Neural crest cell (in vitro differentiated cells): ENCODE measurements at places on chromosomes 7 and 10.

DNA sequence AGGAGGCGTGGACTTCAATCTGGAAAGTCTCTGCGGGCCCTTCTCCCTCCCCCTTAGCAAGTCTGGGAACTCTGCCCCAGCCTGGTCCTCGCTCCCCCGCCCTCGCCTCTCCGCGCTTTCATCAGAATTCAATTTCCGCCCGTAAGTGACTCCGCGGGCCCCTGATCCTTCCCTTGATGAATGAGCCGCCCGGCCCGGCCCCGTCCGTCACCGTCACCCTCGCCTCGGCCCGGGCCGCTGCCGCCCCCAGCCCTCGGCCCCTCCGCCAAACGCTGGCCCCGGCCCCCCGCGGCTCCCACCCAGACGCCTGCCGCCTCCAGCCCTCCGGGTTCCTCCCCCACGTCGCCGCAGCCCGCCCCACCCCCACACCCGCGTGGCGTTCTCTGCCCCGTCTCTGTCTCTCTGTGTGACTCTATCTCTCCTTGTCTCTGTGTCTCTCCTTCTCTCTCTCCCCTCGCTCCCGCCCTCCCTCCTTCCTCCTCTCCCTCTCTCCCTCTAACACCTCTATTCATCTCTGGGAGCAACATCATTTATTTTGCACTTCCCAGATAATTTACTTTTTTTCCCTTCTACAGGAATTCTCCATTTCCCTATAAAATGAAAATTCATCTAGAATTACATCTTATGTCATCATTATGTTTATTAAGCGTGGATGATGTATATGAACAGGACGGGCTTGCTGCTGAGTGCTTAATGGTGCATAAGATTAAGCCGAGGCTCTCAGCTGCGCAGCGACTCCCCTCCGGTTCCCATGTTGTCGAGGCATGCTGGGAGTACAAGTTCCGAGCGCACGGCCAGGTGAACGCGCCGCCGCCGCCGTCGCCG lies 91.2 kb upstream of the PAX2 start:
- H3K27ac ChIP-seq: no peak overlapping the region
- peak overlapping the region; percentile 81 for H3K4me3 ChIP-seq
- peaks cover 29% of the 10 kb centered on the region for H3K4me1 ChIP-seq
- H3K36me3 ChIP-seq: peaks cover 2% of the 10 kb centered on the region

DNA sequence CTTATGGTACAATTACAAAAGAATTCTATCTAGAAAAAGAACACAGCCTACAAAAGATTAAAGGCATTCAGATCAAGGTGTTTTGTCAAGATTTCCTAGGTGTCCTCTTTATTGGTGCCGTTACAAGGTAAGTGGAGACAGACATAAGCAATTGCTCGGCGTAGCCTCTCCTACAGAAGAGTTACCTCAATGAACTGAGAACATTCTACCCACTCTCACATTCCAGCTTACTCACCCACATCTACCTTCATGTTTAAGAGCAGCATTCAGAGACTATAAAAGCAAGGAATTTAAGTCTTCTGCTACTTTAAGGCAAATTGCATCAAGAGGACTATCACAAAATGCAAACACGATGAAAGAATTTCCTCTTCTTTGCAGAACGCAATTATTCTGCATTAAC lies 29.5 kb downstream of the MPP7 start:
- H3K36me3 ChIP-seq: no peaks in the 10 kb centered on the region
- H3K27me3 ChIP-seq: no peaks in the 10 kb centered on the region
- H3K4me3 ChIP-seq: no peak overlapping the region
- no peak overlapping the region for H3K27ac ChIP-seq
- H3K4me1 ChIP-seq: no peaks in the 10 kb centered on the region

DNA sequence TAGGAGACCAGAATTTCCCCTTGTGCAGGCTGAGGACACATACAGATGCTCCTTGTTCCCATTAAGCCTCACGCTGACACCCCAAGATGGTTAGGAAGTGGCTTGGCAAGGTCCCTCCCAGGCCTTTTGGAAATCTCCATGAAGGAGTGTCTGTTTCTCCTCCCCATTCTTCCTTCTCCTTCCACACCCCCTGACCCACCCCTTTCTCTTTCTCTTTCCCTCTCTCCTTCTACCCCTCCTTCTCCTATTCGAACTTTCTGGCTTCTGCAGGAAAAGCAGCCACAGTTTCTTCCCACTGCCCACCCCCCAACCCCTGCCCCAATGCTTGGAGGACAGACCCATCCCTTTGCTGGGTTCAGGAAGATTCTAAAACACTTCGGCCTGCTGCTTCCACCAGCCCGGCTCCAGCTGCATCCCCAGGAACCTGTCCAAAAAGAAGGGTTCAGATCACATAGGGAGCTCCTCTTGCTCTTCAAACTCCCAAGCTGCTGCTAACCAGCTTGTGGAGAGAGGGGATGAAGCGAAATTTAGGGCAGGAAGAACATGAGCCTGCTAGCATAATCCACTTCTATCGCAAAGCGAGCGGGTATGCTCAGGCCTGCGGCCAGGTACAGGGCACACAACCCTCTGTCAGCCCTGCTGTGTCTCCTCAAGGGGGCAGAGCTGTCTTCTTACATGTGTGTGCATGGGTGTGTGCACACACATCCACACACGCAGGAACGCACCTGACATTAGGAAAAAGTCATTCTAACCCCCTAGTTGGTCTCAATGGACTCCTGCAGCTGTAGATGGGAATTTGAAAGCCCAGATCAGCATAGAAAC lies 80.4 kb downstream of the PPP1R3C start:
- H3K4me3 ChIP-seq: no peak overlapping the region
- no peaks in the 10 kb centered on the region for H3K36me3 ChIP-seq

DNA sequence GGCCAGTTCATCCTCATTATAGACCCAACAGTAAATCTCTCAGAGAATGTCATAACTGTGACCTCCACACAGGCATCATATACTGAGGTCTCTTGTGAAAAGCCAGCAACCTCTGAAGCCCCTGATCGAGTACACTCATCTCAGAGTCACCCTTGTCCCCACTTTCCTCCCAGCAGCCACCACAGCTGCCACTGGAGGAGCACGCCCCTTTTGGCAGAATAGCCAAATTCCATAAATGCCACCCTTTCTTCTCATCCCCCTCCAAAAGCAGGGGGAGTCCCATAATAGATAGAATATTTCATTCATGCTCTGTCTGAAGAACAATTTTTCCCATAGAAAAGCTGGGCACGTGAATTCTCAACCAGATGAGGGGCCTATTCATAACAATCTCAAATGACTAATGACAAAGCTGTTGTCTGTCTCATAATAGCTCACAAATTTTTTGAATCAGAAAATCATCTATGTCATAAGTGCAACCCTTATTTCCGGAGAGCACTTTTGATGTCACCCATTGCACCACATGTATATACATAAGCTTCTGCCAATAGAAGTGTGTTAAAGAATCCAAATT lies 47.4 kb downstream of the SGMS1 start:
- no peak overlapping the region for H3K4me3 ChIP-seq
- H3K27me3 ChIP-seq: no peaks in the 10 kb centered on the region
- no peak for DNase-seq
- H3K36me3 ChIP-seq: no peaks in the 10 kb centered on the region

- peaks cover 3% of the 10 kb centered on the region for H3K36me3 ChIP-seq
- peak overlapping the region; percentile 77 for H3K4me3 ChIP-seq
- peaks cover 4% of the 10 kb centered on the region for H3K27me3 ChIP-seq
- peaks cover 53% of the 10 kb centered on the region for H3K4me1 ChIP-seq
- no peak for DNase-seq
Observed at GRCh38 chr10:97718659-97719142, 5.2 kb downstream of the MARVELD1 start.

- no peak for DNase-seq
- H3K27ac ChIP-seq: no peak overlapping the region
- peaks cover 19% of the 10 kb centered on the region for H3K4me1 ChIP-seq
- peak overlapping the region; percentile 11 for H3K4me3 ChIP-seq
- peaks cover 4% of the 10 kb centered on the region for H3K36me3 ChIP-seq
Observed at GRCh38 chr7:122315507-122316466, 11.2 kb upstream of the FEZF1 start.

- no peaks in the 10 kb centered on the region for H3K27me3 ChIP-seq
- no peak for DNase-seq
- H3K27ac ChIP-seq: no peak overlapping the region
- peaks cover 27% of the 10 kb centered on the region for H3K4me1 ChIP-seq
- H3K4me3 ChIP-seq: no peak overlapping the region
Observed at GRCh38 chr10:75288140-75288711, 52.5 kb upstream of the COMTD1 start.
